ENCODE measurements at places on chromosomes 5 and 9.

DNA sequence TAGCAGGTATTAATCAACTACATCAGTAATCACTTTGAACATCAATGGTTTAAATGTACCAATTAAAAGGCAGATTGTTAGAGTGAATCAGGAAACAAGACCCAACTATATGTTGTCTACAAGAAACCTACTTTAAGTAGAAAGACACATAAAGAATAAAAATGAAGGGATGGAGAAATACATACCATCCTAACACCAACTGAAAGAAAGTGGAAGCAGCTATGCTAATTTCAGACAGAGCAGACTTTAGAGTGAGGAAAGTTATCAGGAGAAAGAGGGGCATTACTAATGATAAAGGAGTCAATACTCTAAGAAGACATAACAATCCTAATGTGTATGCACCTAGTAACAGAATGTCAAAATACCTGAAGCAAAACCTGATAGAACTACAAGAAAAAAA, 125.8 kb downstream of the NR6A1 start:
- DNase-seq = no peak

DNA sequence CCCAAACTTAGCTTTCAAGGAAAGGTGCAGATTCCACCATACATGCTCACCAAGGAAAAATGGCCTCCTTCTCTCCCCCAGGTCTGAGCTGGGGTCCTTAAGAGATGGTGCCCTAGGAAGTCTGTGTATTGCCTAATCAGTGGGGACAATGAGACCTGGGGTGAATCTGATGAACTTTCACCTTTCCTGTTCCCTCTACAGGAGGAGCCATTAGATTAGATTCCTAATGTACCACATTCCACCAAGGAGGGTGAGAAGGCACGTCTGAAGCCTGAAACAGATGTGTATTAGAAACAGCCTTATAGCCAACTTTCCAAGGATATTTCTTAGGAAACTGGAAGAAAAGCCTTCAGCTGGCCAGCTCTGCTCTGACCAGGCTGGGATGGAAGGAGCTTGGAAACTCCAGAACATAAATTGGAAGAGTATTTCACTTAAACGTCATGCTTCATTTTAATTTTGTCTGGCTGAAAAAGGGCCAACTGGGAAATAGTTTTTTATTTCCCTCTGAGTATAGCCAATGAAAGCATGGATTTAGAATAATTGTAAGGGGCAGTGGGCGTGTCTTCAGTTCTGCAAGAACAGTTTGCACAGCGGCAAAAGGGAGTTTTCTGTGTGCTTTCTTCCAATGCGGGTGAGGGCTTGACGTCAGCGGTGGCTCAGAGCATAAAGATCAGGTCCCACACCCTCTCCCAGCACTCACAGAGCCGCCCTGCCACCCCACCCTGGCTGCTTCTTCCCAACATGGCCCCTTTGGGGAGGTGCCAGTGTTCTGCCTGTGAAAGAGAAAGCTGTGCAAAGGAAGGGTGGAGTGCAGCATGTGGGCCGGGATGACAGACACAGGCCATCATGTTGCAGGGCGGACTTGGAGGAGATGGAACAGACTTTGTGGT, 210.9 kb downstream of the ESM1 start:
- DNase-seq = no peak

- no peak for DNase-seq
These were observed 73.9 kb upstream of the WWC1 start for GRCh38 chr5:168217497-168217896.

- DNase-seq = no peak
These were observed 116.1 kb upstream of the IL6ST start for GRCh38 chr5:56110646-56111403.

DNA sequence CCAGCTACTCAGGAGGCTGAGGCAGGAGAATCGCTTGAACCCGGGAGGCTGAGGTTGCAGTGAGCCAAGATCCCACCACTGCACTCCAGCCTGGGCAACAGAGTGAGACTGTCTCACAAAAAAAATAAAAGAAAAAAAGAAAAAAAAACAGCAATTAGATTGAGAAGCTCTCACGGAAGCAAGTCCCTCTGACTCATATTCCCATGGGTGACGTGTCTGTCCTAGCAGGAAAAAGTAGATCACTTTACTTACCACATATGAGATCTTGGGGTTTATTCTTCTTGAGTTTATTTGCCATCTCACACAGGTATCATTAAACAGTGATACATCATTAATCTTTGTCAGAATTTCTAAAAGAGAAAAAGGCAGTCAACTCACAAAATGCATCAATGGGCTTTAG, 62.6 kb downstream of the SUSD1 start:
- no peak for DNase-seq

DNA sequence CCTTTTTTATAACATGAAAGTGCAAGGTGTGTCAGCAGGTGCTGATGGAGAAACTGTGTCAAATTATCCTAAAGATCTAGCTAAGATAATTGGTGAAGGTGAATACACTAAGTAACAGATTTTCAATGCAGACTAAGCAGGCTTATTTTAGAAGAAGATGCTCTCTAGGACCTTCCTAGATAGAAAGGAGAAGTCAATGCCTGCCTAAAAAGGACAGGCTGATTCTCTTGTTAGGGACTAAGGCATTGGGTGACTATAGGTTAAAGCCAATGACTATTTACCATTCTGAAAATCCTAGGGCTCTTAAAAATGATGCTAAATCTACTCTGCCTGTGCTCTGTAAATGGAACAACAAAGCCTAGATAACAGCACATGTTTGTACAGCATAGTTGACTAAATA, 1682.4 kb downstream of the MAT2B start:
- no peak for DNase-seq

DNA sequence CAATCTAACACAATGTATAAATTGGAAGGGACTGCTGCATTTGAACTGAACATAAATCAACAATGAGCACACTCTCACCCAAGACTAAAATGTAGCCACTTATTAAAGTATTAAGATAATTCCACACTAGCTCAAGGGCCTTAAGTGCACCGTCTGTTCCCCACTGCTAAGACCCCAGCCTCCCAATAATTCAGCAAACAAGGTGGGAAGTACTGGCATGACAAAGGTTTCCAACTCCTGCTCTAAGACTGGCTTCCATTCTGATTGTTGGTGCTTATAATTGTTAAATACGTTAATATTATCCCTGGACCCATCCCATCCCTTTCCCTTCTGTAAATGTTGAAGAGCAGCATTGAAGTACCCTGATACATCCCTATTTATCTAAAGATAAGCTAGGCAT, 636.7 kb downstream of the NR2F1-AS1 start:
- no peak for DNase-seq

DNA sequence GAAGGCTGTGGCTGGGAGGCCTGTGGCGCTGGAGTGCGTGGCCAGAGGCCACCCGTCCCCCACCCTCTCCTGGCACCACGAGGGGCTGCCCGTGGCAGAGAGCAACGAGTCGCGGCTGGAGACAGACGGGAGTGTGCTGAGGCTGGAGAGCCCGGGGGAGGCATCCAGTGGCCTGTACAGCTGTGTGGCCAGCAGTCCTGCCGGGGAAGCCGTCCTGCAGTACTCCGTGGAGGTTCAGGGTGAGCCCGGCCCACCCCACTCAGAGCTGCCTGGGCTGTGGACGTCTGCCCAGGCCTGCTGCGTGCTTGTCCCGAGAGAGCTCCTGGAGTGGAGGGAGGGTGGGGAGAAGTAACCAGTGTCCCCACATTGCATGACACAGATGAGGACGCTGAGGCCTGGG, 89.2 kb downstream of the HMCN2 start:
- DNase-seq = no peak

All from stimulated activated effector memory CD8-positive, alpha-beta T cell treated with anti-CD3 and anti-CD28 coated beads, Interleukin-12 subunit alpha, Interleukin-12 subunit beta, amount 100 ng/mL, for 72 hours (primary cell).